ENCODE measurements at places on chromosomes 12 and 14. TPM values are rescaled to one million over a fixed set of nuclear protein-coding genes. Genes with fewer than 3 reads are reported as not detected.

GRCh38 chr14:99175331-99176155 is 96.5 kb downstream of the BCL11B start:
- no peaks in the 10 kb centered on the region for H3K27me3 ChIP-seq
- no peak overlapping the region for H3K27ac ChIP-seq
- H3K36me3 ChIP-seq, result no peaks in the 10 kb centered on the region
- no peaks in the 10 kb centered on the region for H3K4me1 ChIP-seq
- no peak for DNase-seq
- H3K4me3 ChIP-seq, result no peak overlapping the region

DNA sequence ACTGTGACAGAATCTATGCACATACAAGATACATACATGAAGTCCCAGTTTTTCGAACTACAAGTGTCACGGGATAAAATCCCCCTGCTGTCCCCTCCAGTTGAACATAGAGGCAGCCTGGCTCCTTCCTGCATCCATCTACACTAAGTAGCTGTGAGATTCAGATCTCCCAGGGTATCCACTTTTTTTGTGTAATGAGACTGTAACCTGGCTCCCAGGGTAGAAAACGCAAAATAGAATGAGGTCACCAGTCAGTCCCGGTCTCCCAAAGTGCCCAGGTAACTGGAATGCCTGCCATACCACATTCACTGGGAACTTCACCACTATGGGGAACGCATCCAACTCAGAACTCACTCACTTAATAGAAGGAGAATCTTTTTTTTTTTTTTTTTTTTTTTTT is 67.8 kb downstream of the TMCC3 start:
- H3K27ac ChIP-seq, result no peak overlapping the region
- H3K4me3 ChIP-seq, result no peak overlapping the region
- H3K4me1 ChIP-seq, result no peaks in the 10 kb centered on the region
- no peaks in the 10 kb centered on the region for H3K36me3 ChIP-seq
- no peak for DNase-seq
- H3K27me3 ChIP-seq, result no peaks in the 10 kb centered on the region

DNA sequence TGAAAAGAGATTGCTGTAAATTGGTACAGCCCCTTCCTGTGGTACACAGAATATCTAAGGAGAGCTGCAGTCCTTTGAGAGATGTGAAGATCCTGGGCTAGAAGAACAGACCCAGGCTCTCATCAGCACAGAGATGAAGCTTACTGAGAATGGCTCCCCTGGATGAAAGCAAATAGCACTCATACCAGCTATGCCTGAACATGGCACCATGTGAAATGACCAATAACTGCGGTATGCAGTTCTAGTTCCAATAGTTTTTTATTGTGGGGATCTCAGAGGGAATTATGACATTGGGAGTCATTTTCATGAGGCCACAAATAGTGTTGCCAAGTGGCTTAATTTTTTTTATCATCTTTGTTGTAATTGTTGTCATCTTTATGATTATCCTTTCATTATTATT is 15.4 kb upstream of the TRHDE start:
- H3K27ac ChIP-seq, result no peak overlapping the region
- H3K4me3 ChIP-seq, result no peak overlapping the region
- H3K4me1 ChIP-seq, result no peaks in the 10 kb centered on the region
- no peak for DNase-seq

GRCh38 chr12:122182887-122183587 is at the start of gene LRRC43:
Gene LRRC43 (plus strand): TSS chr12:122183123. CDS start chr12:122183145, 22 bp downstream.
- H3K4me1 ChIP-seq, result no peaks in the 10 kb centered on the region
- no peaks in the 10 kb centered on the region for H3K27me3 ChIP-seq
- H3K27ac ChIP-seq, result no peak within 1 kb of the TSS
- H3K36me3 ChIP-seq, result no peaks in the 10 kb centered on the region
- peak within 1 kb of the TSS; percentile 8 for H3K4me3 ChIP-seq

DNA sequence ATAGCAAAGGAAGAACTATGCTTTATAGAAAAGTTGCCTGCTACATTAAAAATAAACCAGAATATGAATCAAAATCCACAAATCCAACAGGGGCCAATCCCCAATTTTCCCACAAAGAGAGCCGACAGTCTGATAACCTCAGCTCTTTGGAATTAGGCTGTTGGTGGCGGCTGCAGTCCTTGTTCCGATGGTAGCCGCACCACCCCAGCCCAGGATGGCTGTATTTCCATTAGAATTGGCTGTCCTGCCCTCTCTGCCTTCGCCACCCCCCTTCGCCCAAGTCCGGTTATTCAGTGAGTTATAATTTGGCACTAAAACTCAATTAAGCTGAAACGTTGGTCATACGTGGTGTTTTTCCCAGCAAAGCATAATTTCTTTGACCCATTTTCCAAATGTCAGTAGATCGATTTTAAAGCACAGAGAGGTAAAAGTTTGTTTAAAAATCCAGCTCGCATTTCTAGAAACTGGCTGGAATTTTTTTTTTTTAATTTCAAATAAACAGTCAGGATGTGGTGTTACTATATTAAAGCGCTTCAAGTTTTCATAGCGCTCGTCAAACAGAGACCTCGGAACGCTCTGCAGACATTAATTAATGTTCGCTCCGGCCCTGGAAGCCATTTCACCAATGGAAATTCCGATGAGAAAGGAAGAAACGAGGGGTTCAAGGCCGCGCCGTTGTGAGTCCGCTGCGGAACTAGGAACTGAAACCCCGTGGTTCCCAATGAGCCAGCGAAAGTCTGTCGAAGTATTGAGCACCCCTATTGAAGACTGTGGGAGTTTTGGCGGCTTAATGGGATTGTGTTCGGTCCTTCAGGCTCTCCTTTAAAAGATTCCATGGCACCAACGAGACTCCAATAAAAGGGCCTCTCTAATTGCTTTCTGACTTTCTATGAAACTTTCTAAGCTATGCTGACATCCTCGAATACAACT is 104.8 kb upstream of the DIO3 start:
- H3K4me1 ChIP-seq, result no peaks in the 10 kb centered on the region
- peaks cover 23% of the 10 kb centered on the region for H3K27me3 ChIP-seq
- no peak overlapping the region for H3K4me3 ChIP-seq
- DNase-seq, result no peak
- no peaks in the 10 kb centered on the region for H3K36me3 ChIP-seq

- no peak overlapping the region for H3K27ac ChIP-seq
- no peak overlapping the region for H3K4me3 ChIP-seq
- no peaks in the 10 kb centered on the region for H3K27me3 ChIP-seq
- H3K36me3 ChIP-seq, result no peaks in the 10 kb centered on the region
Measured at GRCh38 chr14:70183991-70184390, 4.8 kb downstream of the SLC8A3 start.

DNA sequence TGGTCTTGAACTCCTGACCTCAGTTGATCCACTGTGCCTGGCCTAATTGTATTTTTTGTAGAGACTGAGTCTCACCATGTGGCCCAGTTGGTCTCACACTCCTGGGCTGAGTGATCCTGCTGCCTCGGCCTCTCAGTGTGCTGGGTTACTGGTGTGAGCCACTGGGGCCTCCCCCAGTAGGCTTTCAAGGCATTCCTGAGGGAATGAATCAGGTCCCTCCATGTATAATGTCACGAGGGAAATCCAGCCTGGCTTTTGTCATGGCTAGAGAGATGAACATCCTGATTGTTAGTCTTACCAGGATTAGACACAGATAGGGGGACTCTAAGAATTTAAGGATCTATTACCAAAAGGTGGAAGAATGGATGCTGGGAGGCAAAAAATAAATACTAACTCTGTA is 51.9 kb downstream of the CPSF2 start:
- H3K27ac ChIP-seq, result no peak overlapping the region
- no peaks in the 10 kb centered on the region for H3K27me3 ChIP-seq
- no peaks in the 10 kb centered on the region for H3K4me1 ChIP-seq
- DNase-seq, result no peak

GRCh38 chr14:92105893-92106142 is 564 bp downstream of the ATXN3 start:
- no peaks in the 10 kb centered on the region for H3K27me3 ChIP-seq
- H3K4me3 ChIP-seq, result peak overlapping the region; percentile 81
- DNase-seq, result peak; percentile 55
- no peaks in the 10 kb centered on the region for H3K36me3 ChIP-seq
- H3K27ac ChIP-seq, result peak overlapping the region; percentile 96
- peaks cover 11% of the 10 kb centered on the region for H3K4me1 ChIP-seq

- H3K4me1 ChIP-seq, result peaks cover 20% of the 10 kb centered on the region
- H3K27me3 ChIP-seq, result no peaks in the 10 kb centered on the region
- H3K27ac ChIP-seq, result peak overlapping the region; percentile 80
- H3K4me3 ChIP-seq, result peak overlapping the region; percentile 68
- no peaks in the 10 kb centered on the region for H3K36me3 ChIP-seq
Measured at GRCh38 chr12:121579981-121580868, 598 bp downstream of the KDM2B start.

- no peaks in the 10 kb centered on the region for H3K27me3 ChIP-seq
- no peak overlapping the region for H3K4me3 ChIP-seq
- H3K36me3 ChIP-seq, result no peaks in the 10 kb centered on the region
- H3K27ac ChIP-seq, result no peak overlapping the region
- no peaks in the 10 kb centered on the region for H3K4me1 ChIP-seq
Measured at GRCh38 chr12:132094269-132094891, 49.7 kb downstream of the DDX51 start.

- no peak for DNase-seq
- no peak overlapping the region for H3K27ac ChIP-seq
- no peaks in the 10 kb centered on the region for H3K4me1 ChIP-seq
Measured at GRCh38 chr12:53313996-53314395, 7.4 kb downstream of the AAAS start.

GRCh38 chr12:3677609-3678008 is 75.3 kb downstream of the CRACR2A start:
- H3K4me1 ChIP-seq, result no peaks in the 10 kb centered on the region
- no peaks in the 10 kb centered on the region for H3K27me3 ChIP-seq
- no peak overlapping the region for H3K4me3 ChIP-seq
- H3K27ac ChIP-seq, result no peak overlapping the region
- H3K36me3 ChIP-seq, result no peaks in the 10 kb centered on the region

DNA sequence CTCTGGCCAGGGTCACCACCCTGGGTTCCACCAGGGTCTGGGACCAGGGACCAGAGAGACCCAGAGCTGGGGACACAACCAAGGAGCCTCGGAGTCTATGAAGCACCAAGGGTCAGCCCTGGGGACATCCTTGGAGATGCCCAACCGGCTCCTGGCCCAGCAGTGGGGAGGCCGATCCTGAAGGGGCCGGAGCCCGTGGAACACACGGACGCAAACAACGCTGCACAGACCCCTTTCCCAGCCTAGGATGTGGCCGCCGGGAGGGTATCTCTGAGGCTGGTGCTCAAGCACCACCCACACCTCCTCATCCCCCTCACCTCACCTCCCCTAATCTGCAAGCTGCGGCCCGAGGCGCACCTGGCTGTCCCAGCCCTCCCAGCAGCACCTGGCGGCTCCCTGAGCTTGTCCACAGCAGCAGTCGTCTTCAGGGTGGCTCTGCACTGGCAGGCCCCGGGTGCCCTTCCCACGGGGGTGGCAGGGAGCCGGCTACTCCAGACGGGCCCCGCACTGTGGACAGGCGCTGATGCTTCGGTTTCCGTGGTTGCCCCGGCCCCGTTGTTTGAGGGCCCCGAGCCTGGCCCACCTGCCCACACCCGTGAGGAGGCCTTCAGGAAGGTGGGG is 146.8 kb upstream of the C14orf180 start:
- no peak for DNase-seq
- no peaks in the 10 kb centered on the region for H3K36me3 ChIP-seq
- H3K4me3 ChIP-seq, result no peak overlapping the region
- H3K4me1 ChIP-seq, result peaks cover 7% of the 10 kb centered on the region

DNA sequence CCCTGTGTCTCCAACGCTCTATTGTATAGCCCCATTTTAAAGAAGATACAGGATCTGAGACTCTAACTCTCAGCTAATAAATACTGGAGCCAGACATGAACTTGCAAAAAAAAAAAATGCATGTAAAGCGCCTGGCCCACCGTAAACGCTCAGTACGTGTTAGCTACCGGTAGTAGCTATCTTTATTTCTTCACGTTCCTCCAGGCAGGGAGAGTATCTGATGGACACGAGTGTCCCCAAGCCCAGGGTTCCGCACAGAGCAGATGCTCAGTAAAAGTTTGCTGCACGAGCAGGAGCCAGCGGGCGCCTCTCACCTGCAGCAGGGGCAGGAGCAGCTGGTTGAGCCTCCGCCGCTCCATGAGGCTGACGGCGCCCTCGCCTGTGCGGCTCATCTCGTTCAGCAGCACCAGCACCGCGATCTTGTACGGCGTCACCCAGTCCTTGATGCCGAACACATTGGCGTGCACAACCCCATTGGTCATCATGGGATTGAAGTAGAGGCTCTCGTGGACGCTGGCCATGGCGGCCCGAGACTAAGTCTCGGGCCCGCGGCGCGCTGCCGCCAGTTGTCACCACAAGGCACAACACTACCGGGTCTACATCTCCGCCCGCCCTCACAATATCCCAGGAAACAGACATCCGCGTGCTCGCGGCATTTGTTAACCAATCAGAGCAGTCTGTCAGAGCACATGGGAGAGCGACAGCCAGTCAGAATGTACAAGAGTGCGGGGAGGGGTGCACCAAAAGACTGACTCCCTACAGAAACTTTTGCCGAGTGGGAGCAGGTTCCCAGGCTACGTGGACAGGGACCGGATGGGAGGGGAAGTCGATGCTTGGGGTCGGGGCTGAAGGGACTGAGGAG is at the start of gene ANAPC5:
ANAPC5 (minus strand) TSS at position 592 of the 862 bp plus-strand sequence; CDS start at position 521, 71 bp downstream.
- H3K27ac ChIP-seq, result peak within 1 kb of the TSS; percentile 72
- H3K27me3 ChIP-seq, result no peaks in the 10 kb centered on the region
- peaks cover 6% of the 10 kb centered on the region for H3K4me1 ChIP-seq

DNA sequence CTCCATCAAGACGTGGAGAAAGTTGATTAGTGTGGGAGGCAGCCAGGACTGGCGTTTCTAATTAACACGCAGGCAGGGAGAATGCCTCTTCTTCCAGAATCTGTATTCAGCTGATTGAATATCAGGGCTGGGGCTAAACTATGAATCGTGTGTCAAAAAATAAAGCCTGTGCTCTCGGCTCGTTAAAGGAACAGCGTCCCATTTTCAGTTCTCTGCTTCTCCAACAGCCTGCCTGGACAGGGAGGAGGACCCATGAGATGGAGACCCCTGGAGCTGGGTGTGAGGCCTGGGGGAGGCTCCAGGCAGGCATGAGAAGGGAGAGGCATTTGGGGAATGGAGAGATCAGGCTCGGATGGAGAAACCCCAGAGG is 28.6 kb upstream of the LHX5 start:
- H3K4me1 ChIP-seq, result no peaks in the 10 kb centered on the region
- H3K36me3 ChIP-seq, result no peaks in the 10 kb centered on the region
- H3K27me3 ChIP-seq, result no peaks in the 10 kb centered on the region
- DNase-seq, result no peak
- H3K4me3 ChIP-seq, result no peak overlapping the region
- no peak overlapping the region for H3K27ac ChIP-seq

The IAPP gene
- not detected for total RNA-seq

The SLC25A3 gene
- total RNA-seq, result 341 TPM

The CLEC12A gene
- total RNA-seq, result not detected

The C1QL4 gene
- 1.7 TPM for total RNA-seq

The TSPAN8 gene
- 2.6 TPM for total RNA-seq

The CIT gene
- 11.1 TPM for total RNA-seq

The RDH16 gene
- total RNA-seq, result 1.4 TPM

The SSTR1 gene
- total RNA-seq, result 2.0 TPM

The RPS6KL1 gene
- total RNA-seq, result not detected
